ENCODE measurements at places on chromosomes 6 and 20.

- no peak for DNase-seq
These were observed 6.2 kb downstream of the SNTA1 start for GRCh38 chr20:33437141-33437911.

- no peak for DNase-seq
These were observed 36.6 kb downstream of the CITED2 start for GRCh38 chr6:139337830-139338229.

DNA sequence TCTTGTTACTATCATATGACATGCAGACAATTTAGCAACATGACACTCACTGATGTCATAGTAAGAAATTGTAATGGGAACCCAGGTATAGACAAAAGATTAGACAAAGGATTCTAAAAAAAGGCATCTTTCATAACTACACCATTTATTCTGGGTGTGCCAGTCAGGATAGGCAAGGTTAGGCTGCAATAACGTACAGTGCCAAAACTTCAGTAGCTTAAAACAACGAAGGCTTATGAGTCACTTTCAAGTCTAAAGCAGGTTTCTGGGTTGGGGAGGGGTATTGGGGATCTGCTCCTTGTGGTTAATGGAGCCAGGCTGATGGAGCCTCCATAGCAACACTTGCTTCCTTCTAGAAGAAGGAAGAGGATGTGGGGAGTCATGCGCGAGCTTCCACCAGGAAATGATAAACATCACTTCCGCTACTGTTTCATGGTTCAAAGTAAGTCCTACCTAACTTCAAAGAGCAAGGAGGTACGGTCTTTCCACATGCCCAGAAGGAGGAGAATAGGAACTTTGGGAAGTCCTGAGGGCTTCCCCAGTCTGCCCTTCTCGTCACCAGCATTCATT lies 2.0 kb upstream of the GTSF1L start:
- DNase-seq: no peak

- DNase-seq: no peak
These were observed 52.0 kb upstream of the TFB1M start for GRCh38 chr6:155366325-155366724.

GRCh38 chr20:1819311-1820137 lies 75.7 kb upstream of the SIRPA start:
- DNase-seq: no peak

DNA sequence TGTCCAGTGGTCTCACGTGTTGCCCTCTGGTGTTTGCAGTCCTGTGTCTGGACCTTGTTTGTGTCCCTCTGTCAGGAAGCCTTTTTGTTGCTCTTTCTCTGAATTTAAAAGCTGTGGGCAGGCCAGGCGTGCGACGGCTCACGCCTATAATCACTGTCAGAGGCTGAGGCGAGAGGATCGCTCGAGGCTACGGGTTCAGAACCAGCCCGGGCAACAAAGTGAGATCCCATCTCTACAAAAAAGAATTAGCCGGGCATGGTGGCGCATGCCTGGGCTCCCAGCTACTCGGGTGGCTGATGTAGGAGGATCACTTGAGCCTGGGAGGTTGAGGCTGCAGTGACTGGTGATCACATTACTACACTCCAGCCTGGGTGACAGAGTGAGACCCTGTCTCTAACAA lies 28.5 kb downstream of the OSBPL2 start:
- DNase-seq: no peak

- DNase-seq: peak; percentile 2
These were observed 108.4 kb upstream of the INSM1 start for GRCh38 chr20:20259533-20259932.

GRCh38 chr6:45591306-45591705 lies 213.6 kb upstream of the SUPT3H start:
- peak; percentile 64 for DNase-seq

DNA sequence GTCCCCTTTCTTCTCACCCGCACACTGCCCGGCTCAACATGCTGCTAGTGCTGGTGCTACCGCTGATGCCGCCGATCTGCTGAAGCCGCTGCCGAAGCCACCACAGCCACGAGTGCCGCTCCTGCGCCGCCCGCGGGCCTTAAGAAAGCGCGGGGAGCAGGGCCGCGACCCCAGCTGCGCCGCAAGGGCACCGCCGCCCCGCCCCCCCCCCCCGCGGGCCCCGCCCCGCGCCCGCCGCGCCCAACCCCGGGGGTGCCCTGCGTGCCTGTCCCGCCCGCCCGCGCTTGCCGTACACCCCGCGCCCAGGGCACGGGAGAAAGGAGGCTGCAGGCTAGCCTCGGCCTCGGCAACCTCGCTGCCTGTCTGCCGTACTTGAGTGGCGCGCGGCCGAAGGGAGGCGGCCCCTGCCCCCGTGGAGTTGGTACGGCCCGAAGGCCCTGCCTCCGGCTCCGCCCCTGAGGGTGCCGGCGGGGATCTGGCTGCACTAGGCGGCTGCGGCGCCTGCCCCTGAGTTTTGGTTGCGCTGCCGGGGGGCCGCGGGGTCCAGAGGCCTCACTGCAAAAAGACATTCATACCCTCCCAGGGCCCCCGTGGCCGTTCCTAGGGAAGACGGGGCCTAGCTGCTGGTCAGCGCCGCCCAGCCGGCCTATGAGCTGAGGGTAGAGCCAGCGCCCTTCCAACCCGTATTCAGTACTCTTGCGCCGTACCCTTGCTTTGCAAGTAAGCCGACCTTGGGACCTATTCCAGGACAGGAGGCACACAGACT lies at the start of gene SOD2:
Gene SOD2, minus strand, starts transcription at position 114 of the 766 bp plus-strand sequence. Its CDS starts 74 bp downstream, at position 40.
- DNase-seq: peak; percentile 68

- no peak for DNase-seq
These were observed 27.5 kb downstream of the EPB41L1 start for GRCh38 chr20:36181934-36182603.

- DNase-seq: no peak
These were observed 47.6 kb downstream of the CPXM1 start for GRCh38 chr20:2752567-2753460.

- DNase-seq: no peak
These were observed 78.6 kb upstream of the SLC22A16 start for GRCh38 chr6:110554966-110555460.

DNA sequence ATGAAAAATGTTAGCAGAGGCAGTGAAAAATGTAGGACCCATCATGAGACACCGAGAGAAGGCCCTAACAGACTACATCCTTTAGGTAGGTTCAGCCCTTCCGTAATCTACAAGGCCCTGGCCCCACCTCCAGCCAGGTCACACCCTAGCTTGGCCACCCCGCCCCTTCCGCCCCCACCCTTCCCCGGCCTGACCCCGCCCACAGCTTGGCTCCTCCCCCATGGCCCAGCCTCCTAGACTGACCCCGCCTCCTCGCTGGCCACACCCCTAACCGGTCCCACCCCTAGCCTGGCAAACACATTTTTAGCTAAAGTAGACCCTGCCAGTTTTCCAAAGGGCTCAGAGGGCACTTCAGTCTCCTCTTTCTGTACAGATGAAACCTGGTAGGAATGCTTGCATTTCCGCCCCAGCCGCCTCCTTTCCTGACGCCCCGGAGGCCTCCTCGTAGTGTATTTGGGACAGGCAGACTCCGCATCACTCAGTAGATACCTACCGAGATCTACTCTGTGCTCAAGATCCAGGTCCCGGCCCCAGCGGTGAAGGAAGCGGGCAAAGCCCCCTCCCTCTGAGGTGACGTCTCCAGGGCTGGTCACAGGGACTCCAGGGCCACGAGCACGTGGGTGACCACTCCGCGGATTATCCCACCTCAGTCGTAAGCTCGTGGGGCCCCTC lies 443.5 kb downstream of the PREX1 start:
- DNase-seq: no peak

DNA sequence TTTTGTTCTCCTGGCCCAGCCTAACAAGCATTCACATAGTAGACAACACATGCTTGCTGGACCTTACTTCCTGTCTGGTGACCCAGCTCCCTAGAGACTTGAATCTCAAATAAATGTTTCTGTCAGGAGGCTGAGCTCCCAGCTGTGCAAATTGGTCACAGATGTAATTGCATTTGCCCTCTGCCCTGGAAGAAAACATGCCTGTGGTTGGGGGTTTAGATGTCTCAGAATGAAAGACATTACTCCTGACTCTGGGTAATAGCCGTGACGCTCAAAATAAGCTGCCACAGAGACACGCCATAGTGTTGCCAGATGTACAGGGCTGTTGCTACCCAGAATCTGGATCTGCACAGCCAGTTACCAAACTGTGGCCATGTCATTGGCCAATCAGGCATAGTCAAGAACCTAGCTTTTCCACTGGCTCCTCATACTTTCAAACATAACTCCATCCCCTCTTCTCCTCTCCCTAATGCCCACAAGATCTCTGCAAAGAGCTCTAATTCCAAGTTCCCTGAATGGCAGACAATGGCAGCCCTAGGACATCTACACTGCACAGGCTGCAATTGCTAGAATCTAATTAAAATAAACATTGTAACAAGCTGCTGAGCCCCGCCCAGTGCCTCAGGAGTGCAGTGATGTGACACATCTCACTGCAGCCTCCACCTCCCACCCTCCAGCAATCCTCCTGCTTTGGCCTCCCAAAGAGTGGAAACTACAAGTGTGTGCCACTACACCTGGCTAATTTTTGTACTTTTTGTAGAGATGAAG lies 32.8 kb upstream of the GMPR start:
- no peak for DNase-seq

GRCh38 chr20:44956410-44956809 lies 3.8 kb downstream of the TOMM34 start:
- no peak for DNase-seq

GRCh38 chr6:150857062-150857944 lies 8.2 kb upstream of the MTHFD1L start:
- DNase-seq: peak; percentile 96

GRCh38 chr6:69022993-69023392 lies 387.9 kb downstream of the ADGRB3 start:
- DNase-seq: peak; percentile 3

All from foreskin keratinocyte (primary cell).